ENCODE measurements at places on chromosomes 2 and 18.

DNA sequence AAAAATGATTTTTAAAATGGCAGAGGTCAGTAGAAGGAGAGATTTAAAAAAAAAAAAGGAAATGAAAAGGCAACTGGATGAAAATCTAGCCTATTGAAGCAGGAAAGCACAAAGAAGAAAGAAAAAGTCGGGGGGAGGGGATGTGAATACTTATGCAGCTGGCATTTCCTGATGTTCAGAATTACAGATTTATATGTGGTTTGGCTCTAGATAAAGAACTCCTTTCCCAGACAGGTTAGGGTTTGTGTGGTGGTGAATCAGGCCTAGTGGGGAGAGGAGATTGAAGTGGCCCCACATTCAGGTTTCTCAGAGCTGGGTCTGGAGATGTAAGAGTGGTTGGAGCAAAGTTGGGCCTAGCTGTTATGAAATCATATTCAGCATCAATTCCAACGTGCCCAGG is 394.4 kb downstream of the FIGN start:
- no peak for DNase-seq

DNA sequence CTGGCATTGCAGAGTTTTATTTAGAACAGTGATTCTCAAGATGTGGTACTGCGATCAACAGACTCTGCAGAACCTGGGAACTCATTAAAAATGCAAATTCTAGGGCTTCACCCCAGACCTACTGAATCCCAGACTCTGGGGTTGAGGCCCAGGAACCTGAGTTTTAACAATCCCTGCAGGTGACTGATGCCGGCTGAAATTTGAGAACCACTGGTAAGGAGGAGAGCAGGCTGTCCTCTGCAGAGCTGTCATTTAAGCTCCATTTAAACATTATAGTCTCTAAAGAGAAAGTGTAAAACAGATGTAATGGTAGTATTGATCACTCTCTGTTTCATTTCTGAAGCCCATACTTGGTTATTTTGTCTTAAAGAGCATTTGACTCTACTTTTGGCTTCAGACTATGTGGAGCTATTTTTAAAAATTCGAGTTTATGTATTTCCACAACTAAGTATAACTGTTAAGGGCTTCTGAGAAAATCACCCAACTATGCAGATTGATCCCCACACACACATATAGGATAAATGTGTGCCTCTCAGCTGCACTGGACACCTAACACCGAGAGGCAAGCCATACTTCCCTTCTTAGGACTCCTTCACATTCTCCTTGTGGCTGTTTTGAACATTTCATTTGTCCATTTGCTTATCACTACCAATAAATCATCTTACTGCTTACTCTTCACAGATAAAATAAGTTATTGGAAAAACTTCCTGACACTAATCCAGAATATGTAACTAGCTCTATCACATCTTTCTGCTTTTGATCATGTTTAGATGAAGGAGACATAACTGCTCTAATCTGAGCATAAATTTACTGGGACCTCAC is 487.5 kb downstream of the DLGAP1 start:
- no peak for DNase-seq

GRCh38 chr18:33837191-33837590 is 259.2 kb downstream of the ASXL3 start:
- no peak for DNase-seq

DNA sequence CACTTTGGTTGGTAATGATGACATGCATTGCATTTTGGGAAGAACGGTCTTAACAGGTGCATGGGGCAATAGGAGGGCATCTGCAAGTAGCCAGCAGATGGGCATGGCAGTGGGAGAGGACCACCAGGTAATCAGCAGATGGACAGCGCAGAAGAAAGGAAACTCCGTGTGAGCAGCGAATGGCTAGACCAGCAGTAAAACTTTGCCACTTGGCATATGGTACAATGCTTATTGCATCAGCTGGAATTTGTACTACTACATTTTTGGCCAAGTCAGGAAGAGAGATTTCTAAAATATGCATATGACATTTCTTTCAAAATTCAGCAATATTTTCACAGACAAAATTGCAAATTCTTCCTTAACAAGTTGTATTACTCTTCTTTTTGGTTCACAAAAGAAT is 768.5 kb downstream of the LRP1B start:
- no peak for DNase-seq

GRCh38 chr18:51429644-51430043 is 232.2 kb upstream of the MEX3C start:
- no peak for DNase-seq

DNA sequence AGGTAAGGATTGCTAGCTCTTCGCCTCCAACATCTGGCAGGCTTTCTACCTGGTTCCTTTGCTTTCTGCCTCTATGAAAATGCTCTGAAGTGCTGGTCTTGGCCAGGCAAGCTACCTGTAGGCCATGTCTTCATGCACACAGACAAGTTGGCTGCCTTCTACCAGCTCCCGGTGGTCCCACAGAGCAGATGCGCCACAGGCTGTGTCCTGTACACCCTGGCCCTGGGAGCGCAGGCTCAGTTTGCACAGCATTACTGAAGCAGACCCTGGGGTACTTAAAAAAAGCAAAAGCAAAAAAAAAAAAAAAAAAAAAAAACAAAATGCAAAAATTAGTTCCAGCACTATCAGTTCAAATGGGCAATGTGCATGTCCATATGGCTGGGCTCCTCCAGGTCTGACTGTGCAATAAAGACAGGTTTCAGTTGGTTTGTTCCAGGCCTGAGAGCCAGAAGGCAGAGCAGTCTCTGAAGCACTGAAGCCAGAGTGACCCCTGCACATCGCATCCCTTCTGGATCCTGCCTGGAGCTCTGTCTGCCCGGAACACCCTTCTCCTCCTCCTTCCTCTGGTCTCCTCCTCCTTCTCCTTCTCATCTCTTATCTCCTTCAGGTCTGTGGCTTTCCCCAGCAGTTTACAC is 288.0 kb upstream of the REV1 start:
- no peak for DNase-seq

DNA sequence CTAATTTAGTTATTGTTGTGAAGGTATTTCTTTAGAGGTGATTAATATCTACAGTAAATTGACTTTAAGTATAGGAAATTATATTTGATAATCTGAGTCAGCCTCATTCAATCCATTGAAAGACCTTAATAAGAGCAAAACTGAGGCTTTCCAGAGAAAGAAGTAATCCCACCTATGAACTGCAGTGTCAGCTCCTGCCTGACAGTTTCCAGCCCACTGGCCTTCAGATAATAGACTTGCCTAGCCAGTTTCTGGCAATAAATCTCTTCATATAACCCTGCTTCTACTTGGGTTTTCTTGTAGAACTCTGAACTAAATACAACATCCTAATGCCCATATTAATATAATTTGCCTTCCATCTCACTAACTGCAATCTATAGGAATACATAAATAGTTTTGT is 437.9 kb upstream of the UBE2E3 start:
- DNase-seq, result no peak

DNA sequence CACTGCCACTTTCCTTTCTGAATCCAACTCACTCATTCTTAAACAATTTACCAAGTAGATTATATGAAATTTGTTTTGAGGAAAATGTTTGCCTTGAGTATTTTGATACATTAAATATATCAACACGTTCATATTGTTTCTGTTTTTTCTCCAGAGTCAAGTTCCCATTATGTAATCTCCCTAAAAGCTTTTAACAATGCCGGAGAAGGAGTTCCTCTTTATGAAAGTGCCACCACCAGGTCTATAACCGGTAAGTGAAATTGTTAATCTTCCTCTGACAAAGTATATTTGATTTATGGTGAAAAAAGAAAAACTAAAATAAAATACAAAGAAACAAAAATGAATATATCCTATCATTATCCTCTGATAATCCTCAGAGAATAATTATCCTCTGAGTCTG is 838.6 kb downstream of the MBD2 start:
- DNase-seq, result no peak
